T-helper 9 cell (primary cell): ENCODE measurements at places on chromosomes 3 and 15.
A peak's percentile ranks its signal among the peaks of the same experiment; 100 is the strongest.

DNA sequence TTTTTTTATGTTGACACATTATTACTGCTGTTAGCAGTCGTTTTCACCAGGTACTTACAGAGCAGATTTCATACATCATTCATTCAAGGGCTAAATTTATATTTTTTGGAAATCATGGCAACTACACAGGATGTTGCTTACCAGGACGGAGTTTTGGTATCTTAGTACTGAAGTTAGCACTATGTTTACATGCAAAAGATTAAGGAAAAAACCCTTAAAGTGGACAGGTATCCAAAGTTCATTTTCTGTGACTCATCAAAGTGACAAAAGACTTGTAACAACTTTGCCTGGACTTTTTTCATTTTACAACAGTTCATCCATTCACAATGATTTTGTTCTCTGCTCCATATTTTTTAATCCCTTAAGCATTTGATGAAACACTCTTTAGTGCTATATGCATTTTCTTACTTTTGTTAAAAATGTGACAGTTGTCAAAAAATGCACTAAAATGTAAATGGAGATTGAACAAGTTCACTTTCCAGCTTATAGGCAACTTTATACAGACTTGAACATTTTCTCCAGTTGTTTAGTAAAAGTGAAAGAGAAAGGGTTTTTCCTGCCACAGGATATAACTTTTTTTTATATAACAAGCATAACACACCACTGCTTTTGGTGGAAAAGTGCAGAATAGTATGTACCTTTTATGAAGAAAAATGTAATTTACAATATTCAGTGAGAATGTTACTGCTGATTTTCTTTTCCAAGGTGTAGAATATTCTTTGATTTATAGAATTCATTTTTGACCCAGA is 104.1 kb downstream of the STT3B start:
- DNase-seq = no peak

DNA sequence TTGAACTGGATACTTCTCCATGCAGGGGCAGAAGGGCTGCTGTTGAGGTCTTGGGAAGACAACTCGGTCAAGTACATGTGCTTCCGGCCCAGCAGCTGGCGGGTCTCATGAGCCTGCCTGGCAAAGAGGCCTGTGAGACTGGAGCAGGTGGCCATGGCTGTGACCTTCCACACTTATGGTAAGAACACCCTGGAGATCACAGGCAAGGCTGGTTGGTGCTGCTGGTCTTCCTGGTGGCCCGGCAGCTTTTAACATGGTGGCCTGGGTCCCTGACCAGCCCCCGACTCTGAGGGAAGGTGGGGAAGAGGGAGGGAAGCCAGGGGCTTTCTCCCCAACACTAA is 15.4 kb downstream of the CHRD start:
- DNase-seq = no peak

DNA sequence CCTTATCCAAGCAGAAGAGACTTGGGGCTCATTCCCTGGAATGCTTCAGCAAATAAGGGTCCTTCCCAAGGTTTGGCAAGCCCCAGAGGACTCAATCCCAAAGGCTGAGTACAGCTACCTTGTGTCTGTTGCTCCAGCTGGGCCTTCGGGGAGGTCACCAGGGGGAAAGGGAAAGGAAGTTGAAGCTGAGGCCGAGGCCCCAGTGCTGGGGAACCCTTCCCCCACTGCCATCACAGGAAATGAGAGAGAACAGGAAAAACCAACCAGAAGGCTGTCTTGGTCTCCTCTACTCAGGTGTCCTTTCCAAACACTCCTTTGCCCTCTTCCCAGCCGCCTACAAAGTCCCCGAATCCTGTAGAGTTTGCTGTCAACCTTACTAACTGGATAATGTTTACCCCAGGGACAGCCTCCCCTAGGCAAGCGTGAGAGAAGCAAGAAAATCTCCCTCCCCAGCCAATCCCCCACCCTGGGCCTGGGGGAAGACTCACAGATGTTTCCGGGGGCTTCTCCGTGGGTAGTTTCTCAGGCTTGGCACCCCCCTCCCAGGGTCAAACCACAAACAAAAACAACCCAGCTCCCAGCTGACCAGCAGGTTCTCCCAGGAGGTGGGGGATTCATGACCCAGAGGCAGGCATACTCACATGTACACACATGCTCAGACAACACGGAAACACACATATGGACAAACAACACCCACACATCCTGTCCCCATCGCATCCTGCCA is 5.5 kb downstream of the CSRNP1 start:
- peak; percentile 35 for DNase-seq

GRCh38 chr3:11346416-11346815 is 74.2 kb downstream of the ATG7 start:
- DNase-seq = no peak

GRCh38 chr15:92655178-92655995 is at the start of gene FAM174B:
FAM174B (minus strand) TSS chr15:92655775.
- DNase-seq = no peak

DNA sequence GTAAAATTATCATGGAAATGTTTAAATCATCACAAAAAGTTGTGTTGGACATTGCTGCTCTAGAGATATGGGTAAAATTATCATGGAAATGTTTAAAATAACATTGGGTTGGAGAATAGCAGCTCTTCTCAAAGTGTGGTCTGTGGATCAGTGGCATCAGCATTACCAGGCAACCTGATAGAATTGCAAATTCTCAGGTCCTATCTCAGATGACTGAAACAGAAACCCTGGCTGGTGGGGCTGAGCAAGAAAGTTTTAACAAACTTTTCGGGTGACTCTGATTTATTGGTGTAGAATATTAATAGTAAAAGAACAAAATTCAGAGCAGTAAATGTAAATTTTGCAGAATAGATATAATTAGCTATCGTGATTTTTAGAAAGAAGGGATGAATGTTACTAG is 28.9 kb downstream of the NXPE3 start:
- DNase-seq = no peak

DNA sequence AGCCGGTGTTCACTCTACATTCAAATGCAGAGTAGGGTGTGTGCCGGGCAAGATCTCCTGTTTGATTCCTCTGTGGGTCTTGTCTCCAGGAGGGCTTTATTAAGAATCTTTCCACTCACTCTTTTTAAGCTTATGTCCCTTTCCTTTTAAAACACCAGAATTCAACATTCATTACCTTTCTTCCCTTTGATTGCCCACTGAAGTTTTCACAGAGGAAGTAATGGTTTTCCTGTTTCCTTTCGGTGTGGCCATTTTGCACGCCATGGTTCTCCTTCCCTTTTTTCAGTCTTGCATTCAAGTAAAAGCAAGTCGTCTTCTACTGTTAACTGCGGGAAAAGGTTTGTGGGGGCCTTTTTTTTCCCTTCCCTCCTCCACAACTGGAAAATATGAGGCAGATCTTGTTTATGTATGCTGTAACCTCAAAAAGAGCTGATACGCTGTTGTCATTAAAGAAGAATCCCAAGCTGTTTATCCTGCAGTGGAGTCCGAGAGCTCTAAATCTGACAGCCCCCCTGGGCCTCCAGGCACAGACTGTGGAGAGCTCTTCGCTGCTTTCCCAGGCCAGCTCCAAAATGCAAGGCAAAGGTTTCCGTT is 40.5 kb downstream of the FILIP1L start:
- DNase-seq = no peak

GRCh38 chr3:85313380-85313779 is 354.6 kb downstream of the CADM2 start:
- DNase-seq = no peak

DNA sequence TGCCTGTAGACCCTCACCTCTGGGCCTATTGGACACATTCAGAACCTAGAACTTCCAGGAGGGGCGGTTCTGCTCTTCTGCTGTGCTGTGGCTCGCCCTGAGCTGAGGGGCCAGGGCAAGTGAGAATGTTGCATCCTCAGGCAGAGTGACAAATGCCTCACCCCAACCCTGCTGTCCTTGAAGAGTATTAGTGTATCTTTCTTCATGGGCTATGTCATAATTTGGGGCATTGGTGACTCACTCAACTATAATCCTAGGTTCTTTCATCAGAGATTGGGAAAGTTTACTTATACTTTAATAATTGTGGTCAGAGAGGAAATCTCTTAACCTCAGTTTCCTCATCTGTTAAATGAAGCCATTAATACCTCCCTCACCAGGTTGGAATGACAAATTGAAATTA is 143.8 kb downstream of the SV2B start:
- no peak for DNase-seq

DNA sequence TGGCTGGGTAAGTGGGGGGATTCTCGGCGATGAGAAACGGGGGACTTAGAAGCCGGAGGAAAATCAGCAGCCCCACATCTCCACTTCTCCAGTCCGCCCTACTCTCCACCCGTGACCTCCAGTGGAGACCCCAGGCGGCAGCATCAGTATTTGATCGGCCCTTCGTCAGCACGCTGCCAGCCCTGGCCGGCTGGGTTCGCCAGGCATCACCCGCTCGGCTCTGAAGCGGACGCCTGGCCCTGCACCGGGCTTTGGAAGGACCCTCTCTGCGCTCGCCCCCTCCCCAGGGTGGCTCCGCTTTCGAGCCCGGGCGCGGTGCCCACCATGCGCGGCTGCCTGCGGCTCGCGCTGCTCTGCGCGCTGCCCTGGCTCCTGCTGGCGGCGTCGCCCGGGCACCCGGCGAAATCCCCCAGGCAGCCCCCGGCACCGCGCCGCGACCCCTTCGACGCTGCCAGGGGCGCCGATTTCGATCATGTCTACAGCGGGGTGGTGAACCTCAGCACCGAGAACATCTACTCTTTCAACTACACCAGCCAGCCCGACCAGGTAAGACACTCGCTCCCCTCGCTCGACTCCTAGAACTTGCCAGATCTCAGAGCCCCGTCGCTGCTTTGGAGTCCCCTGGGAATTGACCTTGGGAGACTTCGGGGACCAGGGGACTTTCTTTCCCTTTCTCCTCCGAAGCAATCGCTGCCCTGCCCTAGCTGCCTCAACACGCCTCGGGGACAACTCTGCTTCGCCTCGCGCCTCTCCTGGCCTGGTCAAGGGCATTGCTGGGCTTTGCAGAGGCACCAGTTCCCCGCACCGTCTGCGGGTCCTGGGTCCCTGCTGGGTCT is 561 bp downstream of the SIDT1 start:
- peak; percentile 42 for DNase-seq

DNA sequence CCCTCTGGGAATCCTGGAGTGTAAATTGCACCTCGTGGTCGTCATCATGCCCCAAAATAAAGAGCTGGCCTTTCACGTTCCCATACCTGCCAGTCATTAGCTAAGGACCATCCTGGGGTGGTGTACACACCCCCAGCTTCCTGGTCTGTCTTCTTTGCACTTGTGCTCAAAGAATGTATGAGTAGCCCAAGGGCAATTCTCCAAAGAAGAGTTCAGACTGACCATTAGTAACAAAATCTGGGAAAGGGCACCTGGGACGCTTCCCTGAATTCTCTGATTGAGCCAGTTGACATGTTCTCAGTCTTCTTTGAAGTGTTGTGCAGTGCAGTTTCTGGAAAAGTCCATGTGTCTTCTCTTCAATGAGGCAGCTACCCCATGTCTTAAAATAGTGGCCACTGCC is 34.8 kb downstream of the FAM3D start:
- DNase-seq = no peak

DNA sequence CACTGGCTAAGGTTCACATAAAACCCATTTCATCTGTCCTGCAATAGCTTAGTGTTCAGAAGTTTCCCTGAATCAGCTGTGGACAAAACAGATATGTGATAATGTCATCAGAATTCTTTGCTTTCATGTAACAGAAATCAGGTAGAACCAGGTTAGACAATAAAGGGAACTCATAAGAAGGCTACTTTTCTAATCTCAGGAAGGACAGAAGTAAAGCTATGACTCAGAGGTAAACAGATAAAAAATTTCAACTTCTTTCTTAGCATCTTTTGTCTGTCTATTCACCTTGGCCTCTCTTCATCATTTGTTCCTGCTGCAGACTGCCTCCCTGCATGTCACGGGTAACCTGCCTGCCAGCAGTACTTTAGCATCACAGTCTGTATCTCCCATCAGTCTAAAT is 643.1 kb downstream of the MECOM start:
- DNase-seq = no peak

DNA sequence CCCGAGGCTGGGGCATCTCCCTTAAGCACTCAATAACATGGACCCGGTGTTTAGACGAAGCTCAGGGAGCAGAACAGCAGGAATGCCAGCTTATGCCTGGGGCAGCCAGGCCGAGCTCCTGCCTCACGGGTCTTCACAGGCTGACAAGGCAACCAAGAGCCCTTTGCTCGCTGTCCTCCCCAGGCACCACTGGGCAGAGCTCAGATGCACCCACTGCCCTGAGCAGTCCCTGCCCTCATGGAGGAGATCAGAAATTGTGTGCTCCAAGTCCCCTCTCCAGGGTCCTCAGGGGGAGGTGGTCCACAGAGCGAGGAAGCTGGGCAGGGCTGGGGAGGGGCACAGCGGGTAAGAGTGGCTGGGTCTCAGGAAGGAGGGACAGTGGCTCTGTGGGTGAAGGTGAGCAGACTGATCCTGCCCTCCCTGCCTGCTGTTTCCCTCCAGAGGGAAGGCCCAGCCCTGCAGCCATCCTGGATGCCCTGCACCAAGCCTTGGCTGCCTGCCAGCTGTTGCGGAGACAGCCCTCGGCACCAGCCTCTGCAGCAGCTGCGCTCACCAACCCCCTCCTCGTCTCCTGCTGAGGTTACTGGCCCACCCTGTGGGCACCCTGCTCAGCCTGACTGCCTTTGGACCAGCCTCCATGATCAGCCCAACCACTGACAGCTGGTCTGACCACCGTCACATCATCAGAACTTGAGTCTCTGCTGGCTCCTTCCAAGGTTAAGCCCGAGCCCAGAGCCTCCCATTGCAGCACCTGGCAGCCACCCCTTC is 21.1 kb upstream of the GP9 start:
- DNase-seq = no peak

- no peak for DNase-seq
Measured at GRCh38 chr3:81463781-81464180, 297.7 kb downstream of the GBE1 start.

DNA sequence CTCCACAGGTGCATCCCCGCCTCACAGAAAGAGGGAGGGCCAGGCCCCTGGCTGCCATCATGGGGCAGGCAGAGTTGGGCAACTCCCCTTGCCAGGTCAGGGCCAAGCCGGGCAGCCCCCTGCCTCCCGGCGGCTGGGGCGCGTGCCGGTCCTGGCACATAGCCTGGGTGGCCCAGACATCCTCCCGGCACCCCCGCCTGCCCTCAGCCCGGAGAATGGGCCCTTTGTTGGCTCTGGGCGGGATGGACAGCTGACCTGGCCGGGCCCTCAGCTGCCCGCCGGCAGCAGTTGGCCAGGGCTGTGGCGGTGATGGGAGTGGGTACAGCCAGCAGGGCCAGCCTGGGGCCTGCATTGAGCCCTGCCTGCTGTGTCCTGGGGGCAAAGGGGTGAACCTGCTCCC is 16.5 kb downstream of the PLXNA1 start:
- no peak for DNase-seq

- no peak for DNase-seq
Measured at GRCh38 chr3:184591789-184592188, 30.2 kb downstream of the EPHB3 start.

DNA sequence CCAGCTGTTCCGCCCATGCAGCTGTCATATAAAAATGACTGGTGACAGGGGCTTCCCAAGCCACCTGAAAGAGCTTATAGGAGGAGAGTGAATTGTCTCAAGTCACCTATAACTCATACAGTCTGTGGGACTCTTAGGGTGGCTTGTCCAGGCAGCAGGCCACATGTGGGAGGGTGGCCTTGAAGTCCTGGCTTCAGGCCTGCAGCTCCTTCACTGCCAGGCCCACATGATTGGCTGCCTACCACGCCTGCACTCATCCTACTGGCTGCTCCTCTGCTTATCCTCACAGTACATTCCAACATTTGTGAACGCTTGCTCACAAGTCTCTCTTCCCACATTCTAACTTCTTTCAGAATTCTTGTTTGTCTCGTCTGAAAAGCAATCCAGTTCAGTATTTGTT is 41.1 kb upstream of the TIPARP start:
- no peak for DNase-seq

- no peak for DNase-seq
Measured at GRCh38 chr3:178673529-178673928, 137.3 kb downstream of the KCNMB2 start.
